ENCODE measurements at places on chromosomes 13 and 19. TPM values are rescaled to one million over a fixed set of nuclear protein-coding genes. Genes with fewer than 3 reads are reported as not detected.
A peak's percentile ranks its signal among the peaks of the same experiment; 100 is the strongest.

DNA sequence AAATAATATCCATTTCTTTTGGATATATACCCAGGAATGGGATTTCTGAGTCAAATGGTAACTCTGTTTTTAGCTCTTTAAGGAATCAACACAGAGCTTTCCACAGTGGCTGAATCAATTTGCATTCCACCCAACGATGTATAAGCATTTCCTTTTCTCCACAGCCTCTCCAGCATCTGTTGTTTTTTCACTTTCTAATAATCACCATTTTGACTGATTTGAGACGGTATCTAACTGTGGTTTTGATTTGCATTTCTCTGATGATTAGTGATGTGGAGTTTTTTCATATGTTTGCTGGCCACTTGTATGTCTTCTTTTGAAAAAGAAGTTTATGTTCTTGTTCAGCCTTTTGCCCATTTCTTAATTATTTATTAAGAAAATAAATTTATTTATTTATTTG lies 352.2 kb upstream of the OBI1 start:
- no peak for DNase-seq

GRCh38 chr13:46232281-46232680 lies 20.6 kb downstream of the LRRC63 start:
- DNase-seq = no peak

DNA sequence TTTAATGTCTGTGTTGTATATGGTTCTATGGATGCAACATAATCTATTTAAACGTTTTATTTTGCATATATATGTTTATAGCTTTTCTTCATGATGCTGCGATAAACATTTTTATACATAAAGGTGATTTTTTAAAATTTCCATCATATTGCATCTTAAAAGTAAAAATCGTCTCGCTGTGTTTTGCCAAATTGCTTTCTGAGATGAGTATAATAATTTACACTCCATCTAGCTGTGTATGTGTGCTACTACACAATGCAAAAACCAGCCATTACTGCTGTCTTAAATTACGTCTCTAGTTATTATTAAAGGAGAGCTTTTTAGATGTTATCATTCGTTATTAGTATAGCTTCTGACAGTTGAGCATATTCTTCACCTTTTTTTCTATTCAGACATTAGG lies 37.2 kb downstream of the METTL21C start:
- DNase-seq = no peak

GRCh38 chr19:18206018-18206417 lies 2.2 kb upstream of the RAB3A start:
- no peak for DNase-seq

DNA sequence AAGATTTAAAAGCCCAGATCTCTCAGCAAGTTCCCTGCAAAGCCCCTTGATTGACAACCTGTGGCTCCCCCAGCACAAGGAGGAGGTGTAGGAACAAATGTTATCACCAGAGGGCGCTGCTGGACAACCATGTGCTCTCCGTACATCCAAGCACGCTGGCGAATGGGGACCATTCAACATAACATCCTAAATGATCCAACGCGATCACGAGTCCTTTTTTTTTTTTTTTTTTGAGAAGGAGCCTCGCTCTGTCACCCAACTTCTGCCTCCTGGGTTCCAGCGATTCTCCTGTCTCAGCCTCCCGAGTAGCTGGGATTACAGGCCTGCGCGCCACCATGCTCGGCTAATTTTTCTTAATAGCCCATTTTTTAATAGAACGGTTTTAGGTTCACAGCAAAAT lies 52.0 kb downstream of the NWD1 start:
- DNase-seq = peak; percentile 59

GRCh38 chr13:101545521-101545920 lies 93.0 kb downstream of the ITGBL1 start:
- DNase-seq = no peak

- no peak for DNase-seq
Observed at GRCh38 chr19:47432091-47432490, 12.8 kb upstream of the MEIS3 start.

The TMIGD2 gene
- total RNA-seq = not detected

The MTUS2 gene
- total RNA-seq = 2.2 TPM

Measured in pancreas (tissue), 10 donors.